ENCODE measurements at places on chromosomes 2 and 18.
A peak's percentile ranks its signal among the peaks of the same experiment; 100 is the strongest.

DNA sequence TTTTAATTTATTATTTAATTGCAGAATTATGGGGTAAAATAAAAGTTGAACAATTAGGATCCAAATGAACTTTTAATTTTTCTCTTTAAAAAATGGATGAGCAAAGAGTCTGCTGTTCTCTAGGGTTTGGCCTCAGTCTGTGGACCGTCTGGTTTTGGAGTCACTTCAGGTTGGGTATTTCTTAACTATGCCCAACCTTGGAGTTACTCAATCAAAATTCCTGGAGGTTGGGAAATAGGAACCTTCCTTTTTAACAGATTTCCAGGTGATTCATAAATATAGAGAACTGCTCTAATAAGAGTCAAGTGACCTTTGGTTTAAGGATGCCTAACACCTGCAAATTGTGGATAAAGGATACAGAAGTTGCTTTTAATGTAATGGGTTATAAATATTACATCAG lies 241.5 kb upstream of the GCFC2 start:
- no peaks in the 10 kb centered on the region for H3K36me3 ChIP-seq
- H3K27me3 ChIP-seq = no peaks in the 10 kb centered on the region
- no peak for DNase-seq
- H3K27ac ChIP-seq = no peak overlapping the region

DNA sequence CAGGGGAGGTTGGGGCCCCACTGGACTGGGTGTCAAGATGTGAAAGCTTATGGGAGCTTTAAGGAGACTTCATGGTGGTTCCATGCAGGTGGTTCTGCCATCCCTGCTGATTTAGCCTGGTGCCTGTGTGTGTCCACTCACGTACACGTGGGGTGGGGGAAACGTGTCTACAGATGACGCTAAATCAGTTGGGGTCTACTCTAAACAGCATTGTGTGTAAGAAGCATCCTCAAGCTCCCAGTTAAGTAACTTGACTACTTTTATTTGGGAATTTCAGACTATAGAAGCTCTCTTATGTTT lies 47.1 kb downstream of the BCL2L11 start:
- peaks cover 9% of the 10 kb centered on the region for H3K36me3 ChIP-seq
- no peak for DNase-seq
- no peak overlapping the region for H3K27ac ChIP-seq
- no peak overlapping the region for H3K4me3 ChIP-seq
- no peaks in the 10 kb centered on the region for H3K27me3 ChIP-seq

GRCh38 chr2:177403838-177404237 lies 11.3 kb downstream of the AGPS start:
- no peak overlapping the region for H3K4me3 ChIP-seq
- no peaks in the 10 kb centered on the region for H3K27me3 ChIP-seq
- peaks cover 55% of the 10 kb centered on the region for H3K4me1 ChIP-seq
- no peak for DNase-seq
- H3K36me3 ChIP-seq = no peaks in the 10 kb centered on the region

DNA sequence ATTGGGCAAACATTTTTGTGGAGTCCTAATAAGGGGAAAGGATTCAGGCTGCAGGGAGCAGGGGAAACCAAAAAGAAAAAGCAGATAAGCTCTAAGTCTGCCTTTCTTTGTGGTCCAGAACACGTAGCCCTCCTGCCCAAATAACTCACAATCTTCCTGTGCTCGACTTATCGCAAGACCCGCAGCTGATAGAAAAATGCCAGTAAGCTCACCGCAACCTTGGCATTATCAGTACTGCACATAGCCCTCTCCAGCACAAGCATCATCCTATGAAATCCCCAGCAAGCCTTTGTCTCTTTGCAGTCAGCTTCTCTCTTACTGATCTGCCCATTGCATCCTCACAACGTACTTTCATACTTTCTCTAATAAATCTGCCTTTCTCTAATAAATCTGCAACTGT lies 202.4 kb upstream of the HNRNPA3 start:
- no peak overlapping the region for H3K4me3 ChIP-seq
- no peak overlapping the region for H3K27ac ChIP-seq
- no peaks in the 10 kb centered on the region for H3K4me1 ChIP-seq
- no peaks in the 10 kb centered on the region for H3K36me3 ChIP-seq
- H3K27me3 ChIP-seq = peaks cover 10% of the 10 kb centered on the region

- H3K4me1 ChIP-seq = no peaks in the 10 kb centered on the region
- no peaks in the 10 kb centered on the region for H3K36me3 ChIP-seq
- no peak overlapping the region for H3K27ac ChIP-seq
- no peak overlapping the region for H3K4me3 ChIP-seq
- no peak for DNase-seq
These were observed 73.7 kb upstream of the DNAJC10 start for GRCh38 chr2:182642328-182642727.

- DNase-seq = no peak
- peaks cover 62% of the 10 kb centered on the region for H3K27me3 ChIP-seq
- H3K4me1 ChIP-seq = no peaks in the 10 kb centered on the region
- no peak overlapping the region for H3K4me3 ChIP-seq
- no peak overlapping the region for H3K27ac ChIP-seq
These were observed 250.6 kb downstream of the CYP26B1 start for GRCh38 chr2:71897137-71897480.

- no peak for DNase-seq
- no peaks in the 10 kb centered on the region for H3K4me1 ChIP-seq
- no peak overlapping the region for H3K4me3 ChIP-seq
- peaks cover 4% of the 10 kb centered on the region for H3K36me3 ChIP-seq
- no peak overlapping the region for H3K27ac ChIP-seq
These were observed 64.2 kb downstream of the RBM43 start for GRCh38 chr2:151197184-151198108.

DNA sequence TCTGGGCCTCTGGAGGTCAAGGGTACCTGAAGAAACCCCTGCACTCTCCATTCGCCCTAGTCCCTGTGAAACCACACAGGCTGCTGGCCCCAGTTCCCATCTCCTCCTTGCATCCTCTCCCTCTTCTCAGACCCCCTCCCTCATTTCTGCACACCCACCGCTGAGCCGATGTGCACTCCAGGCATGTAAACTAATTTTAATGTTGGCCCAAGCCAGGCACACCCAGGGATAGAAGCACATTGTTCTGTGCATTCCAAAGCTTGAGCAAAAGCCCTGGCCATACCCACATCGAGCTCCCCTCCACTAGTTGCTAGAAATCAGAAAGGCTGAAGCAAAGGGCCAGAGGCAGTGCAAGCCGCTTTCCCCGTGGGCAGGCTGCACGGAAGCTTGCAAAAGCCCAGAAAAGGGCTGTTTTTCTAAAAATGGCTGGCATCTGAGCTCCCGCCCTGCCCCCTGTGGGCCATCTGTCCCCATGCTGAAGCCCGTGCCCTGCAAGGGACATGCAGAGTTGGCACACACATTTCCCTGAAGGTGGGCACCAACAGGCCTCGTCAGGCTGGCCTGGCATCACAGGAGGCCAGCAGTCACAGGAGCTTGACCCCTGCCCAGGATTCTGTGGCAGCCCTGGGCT lies 181.6 kb downstream of the SMAD7 start:
- no peak for DNase-seq
- peaks cover 2% of the 10 kb centered on the region for H3K36me3 ChIP-seq
- H3K27me3 ChIP-seq = no peaks in the 10 kb centered on the region
- no peak overlapping the region for H3K27ac ChIP-seq
- no peak overlapping the region for H3K4me3 ChIP-seq
- peaks cover 6% of the 10 kb centered on the region for H3K4me1 ChIP-seq

- H3K27ac ChIP-seq = peak overlapping the region; percentile 0
- peaks cover 14% of the 10 kb centered on the region for H3K4me1 ChIP-seq
- no peak for DNase-seq
- H3K27me3 ChIP-seq = peaks cover 8% of the 10 kb centered on the region
- H3K36me3 ChIP-seq = no peaks in the 10 kb centered on the region
These were observed 43.4 kb upstream of the SMAD7 start for GRCh38 chr18:48994044-48994651.

DNA sequence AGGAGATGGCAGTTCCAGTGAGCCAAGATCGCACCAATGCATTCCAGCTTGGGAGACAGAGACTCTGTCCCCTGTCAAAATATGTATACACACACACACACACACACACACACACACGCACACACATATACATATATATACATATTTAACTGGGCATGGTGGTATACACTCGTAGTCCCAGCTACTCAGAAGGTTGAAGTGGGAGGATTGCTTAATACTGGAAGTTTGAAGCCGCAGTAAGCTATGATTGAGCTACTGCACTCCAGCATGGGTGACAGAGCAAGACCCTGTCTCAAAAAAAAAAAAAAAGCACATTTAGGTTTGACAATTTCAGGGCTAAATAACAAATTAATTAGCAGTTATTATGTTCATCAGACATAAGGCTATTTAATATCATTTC lies 36.0 kb upstream of the ATIC start:
- no peak for DNase-seq
- no peak overlapping the region for H3K27ac ChIP-seq
- H3K27me3 ChIP-seq = peaks cover 11% of the 10 kb centered on the region

DNA sequence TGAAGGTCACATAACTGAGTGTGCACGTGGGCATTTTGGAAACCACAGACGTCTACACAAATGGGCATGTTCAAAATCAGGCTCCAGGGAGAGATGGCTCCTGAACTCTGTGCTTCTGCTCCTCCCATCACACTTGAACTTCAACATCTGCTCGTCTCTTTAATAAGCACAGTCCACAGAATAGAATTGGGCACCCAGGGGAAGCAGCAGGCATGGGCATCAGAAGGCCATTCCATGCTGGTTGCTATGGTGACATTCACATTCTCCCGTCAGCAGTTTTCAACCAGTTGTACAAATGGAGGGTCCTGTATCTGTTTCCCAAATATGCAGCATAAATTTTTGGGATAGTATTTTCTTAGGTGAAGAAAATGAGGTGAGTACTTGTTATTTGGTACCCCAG lies 183.7 kb upstream of the COPS8 start:
- H3K27ac ChIP-seq = no peak overlapping the region
- H3K36me3 ChIP-seq = no peaks in the 10 kb centered on the region
- H3K27me3 ChIP-seq = peaks cover 68% of the 10 kb centered on the region
- no peaks in the 10 kb centered on the region for H3K4me1 ChIP-seq

DNA sequence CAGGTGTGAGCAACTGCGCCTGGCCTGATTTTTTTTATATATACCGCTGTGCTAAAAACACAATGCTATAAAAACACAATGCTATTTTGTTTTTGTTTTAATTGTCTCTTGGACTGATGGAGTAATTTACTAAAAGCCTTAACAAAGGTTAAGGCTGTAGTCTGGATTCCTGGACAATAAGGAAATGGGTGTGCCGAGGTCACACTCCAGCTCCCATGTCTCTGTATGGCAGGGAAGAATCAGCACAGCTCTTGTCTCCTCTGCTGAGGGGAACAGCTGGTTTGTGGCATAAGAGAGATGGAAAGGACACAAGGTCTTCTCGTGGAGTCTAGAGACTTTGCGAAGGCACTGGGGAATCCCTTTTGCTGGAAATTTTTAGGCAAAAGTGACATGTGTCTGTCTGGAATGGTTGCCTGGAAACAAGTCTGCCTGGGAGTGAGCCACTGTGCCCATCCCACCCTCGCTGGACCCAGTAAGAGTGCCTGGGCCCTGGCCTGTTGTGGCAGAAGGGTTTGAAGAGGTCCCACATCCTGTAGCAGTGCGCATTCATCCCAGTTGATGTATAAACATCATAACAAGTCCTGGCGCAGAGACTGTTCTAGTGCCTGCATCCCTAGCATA lies 73.1 kb downstream of the MAPK4 start:
- H3K27ac ChIP-seq = no peak overlapping the region
- no peaks in the 10 kb centered on the region for H3K4me1 ChIP-seq
- no peak overlapping the region for H3K4me3 ChIP-seq
- DNase-seq = no peak
- H3K36me3 ChIP-seq = no peaks in the 10 kb centered on the region

- H3K27ac ChIP-seq = no peak overlapping the region
- no peaks in the 10 kb centered on the region for H3K36me3 ChIP-seq
- H3K4me3 ChIP-seq = no peak overlapping the region
These were observed 13.0 kb downstream of the L3MBTL4 start for GRCh38 chr18:6401687-6402086.

DNA sequence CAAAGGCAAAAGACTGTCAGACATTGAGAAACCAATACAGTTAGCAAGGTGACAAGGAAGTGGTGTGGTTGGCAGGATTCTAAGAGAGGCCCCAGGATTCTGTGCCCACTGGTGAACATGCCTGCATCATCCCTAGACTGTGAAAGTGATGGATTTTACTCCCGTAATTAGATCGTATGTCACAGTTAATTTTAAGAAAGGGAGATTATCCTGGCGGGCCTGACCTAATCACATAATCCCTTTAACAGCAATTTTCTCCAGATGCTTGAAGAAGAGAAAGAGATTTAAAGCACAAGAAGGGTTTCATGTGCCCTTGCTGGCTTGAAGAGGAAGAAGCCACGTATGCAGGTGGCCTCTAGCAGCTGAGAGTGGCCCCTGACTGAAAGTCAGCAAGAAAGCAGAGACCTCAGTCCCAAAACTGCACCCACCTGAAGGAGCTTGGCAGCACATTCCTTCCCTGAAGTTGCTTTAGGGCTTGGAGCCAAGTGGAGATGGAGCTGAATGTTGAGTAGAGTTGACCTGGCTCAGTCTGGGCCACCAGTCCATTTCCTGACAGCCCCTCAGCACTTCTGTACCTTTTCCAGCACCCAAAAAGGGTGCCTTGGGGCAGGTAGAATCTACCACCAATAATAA lies 49.1 kb downstream of the GTF3C3 start:
- no peaks in the 10 kb centered on the region for H3K36me3 ChIP-seq
- no peaks in the 10 kb centered on the region for H3K27me3 ChIP-seq
- no peak overlapping the region for H3K4me3 ChIP-seq
- no peak for DNase-seq
- no peak overlapping the region for H3K27ac ChIP-seq

DNA sequence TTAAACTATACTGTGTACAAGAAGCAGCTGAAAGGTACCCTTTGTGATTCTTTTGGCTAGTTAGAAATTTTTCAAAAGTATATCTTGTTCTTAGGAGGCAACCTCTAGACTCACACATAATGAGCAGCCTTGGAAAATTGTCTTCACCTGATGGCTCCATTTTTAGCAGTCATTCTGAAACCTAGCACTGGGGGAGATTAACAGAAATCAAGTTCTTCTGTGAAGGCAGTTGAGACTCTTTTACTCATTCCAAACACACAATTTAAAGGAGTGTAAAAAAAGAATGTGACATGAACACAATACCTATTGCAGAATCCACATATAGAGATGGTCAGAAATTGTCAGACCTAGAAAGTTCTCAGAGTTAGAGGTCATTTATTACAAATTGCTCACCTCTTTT lies 197.7 kb downstream of the UBE2E3 start:
- peaks cover 18% of the 10 kb centered on the region for H3K4me1 ChIP-seq
- peak overlapping the region; percentile 20 for H3K4me3 ChIP-seq
- peaks cover 3% of the 10 kb centered on the region for H3K36me3 ChIP-seq
- DNase-seq = no peak

DNA sequence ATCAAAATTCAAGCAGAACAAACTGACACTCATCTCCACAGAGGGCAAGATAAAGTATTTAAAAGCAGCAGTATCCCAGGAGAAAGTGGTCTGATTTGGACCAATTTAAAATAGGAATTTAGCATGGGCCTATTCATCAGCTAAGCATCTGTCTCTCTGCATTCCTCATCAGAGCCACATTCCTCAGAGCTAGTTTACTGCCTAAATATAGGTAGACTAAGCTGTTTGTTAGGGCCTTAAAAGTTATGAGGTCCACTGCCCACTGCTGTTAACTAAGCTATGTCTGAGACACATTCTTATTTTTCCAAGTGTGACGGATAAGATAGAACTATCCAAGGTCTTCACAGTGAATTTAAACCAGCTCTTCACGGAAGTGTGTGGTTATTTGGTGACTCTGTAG lies 17.6 kb downstream of the NEB start:
- no peak overlapping the region for H3K4me3 ChIP-seq
- peaks cover 11% of the 10 kb centered on the region for H3K27me3 ChIP-seq
- DNase-seq = no peak
- H3K36me3 ChIP-seq = no peaks in the 10 kb centered on the region
- no peak overlapping the region for H3K27ac ChIP-seq
- no peaks in the 10 kb centered on the region for H3K4me1 ChIP-seq

- no peaks in the 10 kb centered on the region for H3K36me3 ChIP-seq
- no peak overlapping the region for H3K27ac ChIP-seq
- no peak for DNase-seq
- no peak overlapping the region for H3K4me3 ChIP-seq
- H3K27me3 ChIP-seq = no peaks in the 10 kb centered on the region
These were observed 211.0 kb downstream of the TGIF1 start for GRCh38 chr18:3660739-3661515.

Data from central memory CD8-positive, alpha-beta T cell (primary cell).